Activated CD8-positive, alpha-beta memory T cell treated with anti-CD3 and anti-CD28 coated beads for 1 hour (primary cell): ENCODE measurements at places on chromosomes 3 and 15.

DNA sequence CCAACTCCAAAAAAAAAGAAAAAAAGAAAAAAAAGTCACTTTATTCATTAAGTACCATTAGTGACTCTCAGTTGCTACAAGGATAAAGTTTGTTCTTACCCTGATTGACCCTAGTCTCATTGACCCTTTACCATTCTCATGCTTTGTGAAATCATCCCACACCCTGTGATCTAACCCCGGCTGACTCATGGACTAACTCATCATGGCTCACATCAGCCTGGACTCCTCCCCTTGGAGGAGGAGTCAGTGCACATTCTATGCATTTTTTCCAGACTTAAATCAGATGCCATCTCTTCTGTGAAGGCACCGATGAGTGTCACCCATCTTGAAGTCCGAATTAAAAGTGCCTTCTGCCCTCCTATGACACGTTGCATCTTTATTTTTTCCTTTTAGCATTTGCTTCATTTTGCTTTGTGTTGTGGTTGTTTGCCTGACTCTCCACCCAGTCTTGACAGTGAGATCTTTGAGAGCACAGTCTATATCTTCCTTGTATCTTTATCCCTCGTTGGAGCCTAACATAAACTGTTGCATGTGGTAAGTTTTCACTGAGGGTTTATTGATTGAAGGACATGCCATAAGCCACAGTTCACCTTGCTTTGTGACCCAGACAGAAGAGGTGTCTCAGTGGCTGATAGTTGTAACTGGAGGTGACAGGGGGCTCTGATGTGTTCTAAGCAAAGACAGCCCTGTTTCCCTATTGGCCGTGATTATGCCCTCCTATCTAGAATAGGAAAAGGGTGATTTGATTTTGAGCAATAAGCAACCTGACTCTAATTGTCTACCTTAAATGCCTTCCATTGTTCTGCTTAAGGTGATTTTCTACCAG is 72.1 kb downstream of the IL1RAP start:
- no peak for DNase-seq

GRCh38 chr3:101890716-101891115 is 41.4 kb downstream of the NFKBIZ start:
- DNase-seq: no peak

GRCh38 chr3:18024715-18025114 is 282.3 kb upstream of the TBC1D5 start:
- DNase-seq: no peak

DNA sequence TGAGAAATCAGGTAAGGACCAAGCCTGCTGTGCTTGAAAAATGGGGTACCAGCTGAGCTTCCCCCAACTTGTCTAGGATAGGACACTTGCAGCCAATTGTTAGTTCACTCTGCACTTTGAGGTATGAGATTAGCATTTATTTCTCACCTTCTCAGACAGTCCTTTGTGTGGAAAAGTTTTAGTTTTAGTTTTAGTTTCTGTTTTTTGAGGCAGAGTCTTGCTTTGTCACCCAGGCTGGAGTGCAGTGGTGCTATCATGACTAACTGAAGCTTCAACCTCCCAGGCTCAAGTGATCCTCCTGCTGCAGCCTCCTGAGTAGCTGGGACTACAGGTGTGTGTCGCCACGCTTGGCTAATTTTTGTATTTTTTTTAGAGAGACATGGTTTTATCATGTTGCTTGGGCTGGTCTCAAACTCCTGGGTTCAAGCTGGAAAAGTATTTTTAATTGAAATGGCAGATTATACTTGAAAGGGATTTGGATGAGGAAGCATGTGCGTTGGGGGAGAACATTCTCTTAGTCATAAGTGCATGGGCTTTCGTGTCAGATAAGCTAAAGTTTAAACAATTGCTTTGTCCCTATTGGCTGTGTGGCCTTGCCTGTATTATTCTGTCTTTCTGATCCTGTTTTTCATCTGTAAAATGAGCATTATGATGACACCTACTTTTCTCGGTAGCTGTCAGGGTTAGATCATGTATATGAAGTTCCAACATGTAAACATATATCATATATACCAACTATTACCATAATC is 25.2 kb upstream of the CCK start:
- DNase-seq: no peak

DNA sequence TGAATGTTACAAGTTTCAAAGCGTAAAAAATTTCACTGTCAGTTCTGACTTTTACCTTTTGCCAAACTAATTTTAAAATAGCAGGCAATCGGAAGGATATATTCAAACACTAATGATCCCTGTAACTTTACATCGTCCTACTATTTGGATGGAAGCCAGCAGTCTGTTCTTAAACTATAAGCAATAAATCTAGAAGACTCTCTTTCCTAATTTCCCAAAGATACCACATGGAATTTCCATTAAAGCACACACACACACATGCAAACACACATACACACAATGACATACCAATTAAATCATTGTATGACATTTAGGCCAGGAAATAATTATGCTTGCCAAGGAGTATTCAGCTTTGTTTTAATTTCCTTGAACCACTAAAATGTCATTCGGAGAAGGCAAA is 32.0 kb downstream of the IL17RD start:
- DNase-seq: no peak

- DNase-seq: no peak
These were observed 104.5 kb upstream of the BFSP2 start for GRCh38 chr3:133295199-133295901.

GRCh38 chr15:77002436-77002835 is 7.5 kb downstream of the PSTPIP1 start:
- DNase-seq: no peak

- DNase-seq: no peak
These were observed 25.3 kb upstream of the GABRA5 start for GRCh38 chr15:26841514-26841913.

DNA sequence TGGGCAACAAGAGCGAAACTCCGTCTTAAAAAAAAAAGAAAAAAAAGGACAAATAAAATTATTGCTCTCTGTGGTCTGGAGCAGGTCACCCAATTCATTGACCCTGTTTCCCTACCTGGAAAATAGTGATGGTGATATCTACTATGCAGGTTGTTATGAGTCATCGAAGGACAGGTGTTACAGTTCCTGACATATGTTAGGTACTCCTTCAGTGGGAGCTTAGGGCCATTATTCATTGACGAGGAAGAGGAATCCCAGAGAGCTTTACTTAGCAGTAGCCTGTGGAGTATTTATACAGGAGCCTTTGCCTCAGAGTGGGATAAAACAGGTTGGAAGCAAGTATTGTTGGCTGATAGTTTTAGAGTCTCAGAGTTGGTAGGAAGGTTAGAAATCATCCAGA is 74.5 kb downstream of the SLC7A14 start:
- no peak for DNase-seq

- DNase-seq: no peak
These were observed 15.2 kb downstream of the GABRA5 start for GRCh38 chr15:26882112-26882511.

DNA sequence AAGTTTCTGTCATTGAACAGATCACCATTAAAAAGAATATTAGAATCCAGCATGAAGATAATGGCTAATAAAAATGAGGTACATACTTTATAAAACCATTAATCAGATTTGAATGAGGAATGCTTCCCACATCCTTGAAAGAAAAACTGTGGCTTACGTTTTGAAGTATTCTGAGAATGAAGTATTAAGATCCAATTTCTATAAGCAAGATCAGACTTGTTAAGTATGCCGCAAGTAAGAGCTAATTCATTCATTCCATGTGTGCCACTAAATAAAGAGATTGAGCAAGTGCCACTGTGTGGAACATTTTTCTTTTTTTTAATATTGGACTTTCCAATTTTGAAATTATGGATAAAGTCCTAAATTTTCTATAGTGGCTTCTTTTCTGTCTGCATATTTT is 30.6 kb downstream of the NMD3 start:
- DNase-seq: no peak

GRCh38 chr15:34436956-34437442 is 609 bp downstream of the GOLGA8A start:
- peak; percentile 21 for DNase-seq

DNA sequence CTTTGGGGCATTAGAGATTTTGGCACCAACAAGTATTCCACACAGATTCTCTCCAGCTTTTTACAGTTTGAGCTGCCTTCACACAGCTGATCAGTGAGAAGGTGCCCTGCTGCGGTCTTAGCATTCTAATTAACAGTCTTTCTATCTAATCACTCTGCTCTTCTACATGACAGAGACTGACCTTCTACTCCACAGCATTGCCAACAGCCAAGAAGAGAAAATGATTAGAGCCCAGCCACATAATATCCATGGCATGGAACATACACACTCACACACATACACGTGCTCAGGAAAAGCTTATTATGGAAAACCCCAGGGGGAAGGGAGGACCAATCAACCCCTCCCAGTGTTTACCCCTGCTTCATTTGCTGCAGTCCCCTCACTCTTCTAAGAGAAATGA is 76.1 kb upstream of the PPP2R3A start:
- DNase-seq: no peak

GRCh38 chr3:29887451-29887850 is 606.6 kb downstream of the RBMS3 start:
- DNase-seq: no peak

- DNase-seq: no peak
These were observed 95.6 kb downstream of the FBLN2 start for GRCh38 chr3:13644341-13645117.

DNA sequence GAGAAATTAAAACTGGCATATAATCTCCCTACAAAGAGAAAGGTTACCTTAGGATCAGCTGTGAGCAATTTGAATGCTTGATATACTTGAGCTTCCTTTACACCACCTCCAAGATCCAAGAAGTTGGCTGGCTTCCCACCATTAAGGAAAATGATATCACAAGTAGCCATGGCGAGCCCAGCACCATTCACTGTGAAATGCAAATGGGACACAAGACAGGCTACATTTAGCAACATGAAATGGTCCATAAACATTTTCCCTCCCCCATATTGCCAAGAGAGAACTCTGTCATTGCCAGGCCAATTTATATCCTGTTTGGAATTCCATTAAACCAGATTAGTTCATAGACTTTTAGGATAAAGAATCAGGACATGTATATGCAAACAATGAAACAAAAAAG is 158.7 kb downstream of the SUCLG2 start:
- no peak for DNase-seq

DNA sequence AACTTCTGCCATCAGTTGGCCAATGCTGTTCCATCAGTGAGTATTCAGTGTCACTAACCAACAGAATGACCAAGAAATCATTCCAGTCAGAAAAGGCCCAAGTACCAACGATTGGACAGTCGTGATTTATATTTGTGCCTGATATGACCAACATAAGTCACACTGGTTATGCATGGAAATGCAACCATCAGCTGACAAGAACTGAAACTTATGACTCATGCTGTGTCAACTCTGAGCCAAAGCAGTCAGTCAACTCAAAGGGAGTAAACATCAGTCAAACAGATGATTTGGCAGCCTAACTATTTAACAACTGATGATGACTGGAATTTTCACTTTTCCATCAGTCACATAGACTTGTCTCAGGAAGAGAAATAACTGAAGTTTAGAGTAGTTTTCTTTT is 142.4 kb downstream of the ANXA2 start:
- no peak for DNase-seq
